ENCODE measurements at places on chromosomes 1 and 21. TPM values are rescaled to one million over a fixed set of nuclear protein-coding genes. Genes with fewer than 3 reads are reported as not detected.

HORMAD1 gene
- not detected for total RNA-seq

DCDC2B gene
- 0.12 TPM for total RNA-seq

DIO1 gene
- total RNA-seq = not detected

AQP10 gene
- not detected for total RNA-seq

CD164L2 gene
- total RNA-seq = not detected
